Stimulated activated naive CD8-positive, alpha-beta T cell treated with anti-CD3 and anti-CD28 coated beads, Interleukin-15, Interleukin-2, amounts not matched to agents 100 U/mL and 50 U/mL, for 24 hours (primary cell): ENCODE measurements at places on chromosomes 5 and 9.
A peak's percentile ranks its signal among the peaks of the same experiment; 100 is the strongest.

GRCh38 chr9:120360510-120360909, 219.5 kb downstream of the CDK5RAP2 start:
- DNase-seq: no peak

- DNase-seq: no peak
Observed at GRCh38 chr9:34502471-34502870, 20.3 kb downstream of the ENHO start.

- no peak for DNase-seq
Observed at GRCh38 chr5:115189866-115190265, 20.2 kb upstream of the TRIM36 start.

GRCh38 chr9:117268847-117269446, 145.9 kb downstream of the ASTN2 start:
- DNase-seq: no peak

GRCh38 chr5:80309871-80310665, 9.7 kb upstream of the SPZ1 start:
- no peak for DNase-seq

- no peak for DNase-seq
Observed at GRCh38 chr9:137494104-137494544, 35.0 kb upstream of the NSMF start.

GRCh38 chr9:111020594-111020993, 17.7 kb downstream of the LPAR1 start:
- DNase-seq: no peak

DNA sequence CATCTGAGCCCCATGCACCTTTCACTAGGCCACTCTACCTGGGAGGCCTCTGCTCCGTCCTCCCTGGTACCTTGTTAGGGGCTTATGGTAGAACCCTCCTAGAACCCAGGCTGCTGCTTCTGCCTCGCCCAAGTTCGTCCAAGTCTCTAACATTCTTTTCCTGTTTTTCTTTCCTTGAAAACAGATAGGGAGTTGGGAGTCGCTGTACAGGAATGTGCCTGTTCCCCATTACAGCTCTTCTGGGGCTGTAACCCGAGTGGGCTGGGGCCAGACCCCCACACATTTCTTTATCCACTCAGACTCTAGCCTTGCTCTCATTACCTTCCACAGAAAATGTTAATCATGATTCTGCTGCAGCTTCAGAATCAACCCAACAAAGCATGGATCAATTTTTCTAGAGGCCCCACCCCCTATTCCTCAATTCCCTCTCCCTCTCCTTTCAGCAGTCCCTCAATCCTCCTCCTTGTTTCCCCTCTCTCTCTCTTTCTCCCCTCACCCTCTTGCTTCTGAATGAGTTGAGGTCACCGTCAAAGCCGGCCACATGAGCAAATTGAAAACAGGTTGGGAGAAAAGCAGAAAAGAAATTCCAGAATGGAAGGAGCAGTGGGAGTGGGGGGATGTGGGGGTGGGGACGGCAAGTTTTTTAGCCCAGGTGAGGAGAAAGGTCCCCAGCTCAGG, 193.8 kb upstream of the TRIM32 start:
- no peak for DNase-seq

- DNase-seq: no peak
Observed at GRCh38 chr5:33854733-33855151, 37.0 kb downstream of the ADAMTS12 start.

DNA sequence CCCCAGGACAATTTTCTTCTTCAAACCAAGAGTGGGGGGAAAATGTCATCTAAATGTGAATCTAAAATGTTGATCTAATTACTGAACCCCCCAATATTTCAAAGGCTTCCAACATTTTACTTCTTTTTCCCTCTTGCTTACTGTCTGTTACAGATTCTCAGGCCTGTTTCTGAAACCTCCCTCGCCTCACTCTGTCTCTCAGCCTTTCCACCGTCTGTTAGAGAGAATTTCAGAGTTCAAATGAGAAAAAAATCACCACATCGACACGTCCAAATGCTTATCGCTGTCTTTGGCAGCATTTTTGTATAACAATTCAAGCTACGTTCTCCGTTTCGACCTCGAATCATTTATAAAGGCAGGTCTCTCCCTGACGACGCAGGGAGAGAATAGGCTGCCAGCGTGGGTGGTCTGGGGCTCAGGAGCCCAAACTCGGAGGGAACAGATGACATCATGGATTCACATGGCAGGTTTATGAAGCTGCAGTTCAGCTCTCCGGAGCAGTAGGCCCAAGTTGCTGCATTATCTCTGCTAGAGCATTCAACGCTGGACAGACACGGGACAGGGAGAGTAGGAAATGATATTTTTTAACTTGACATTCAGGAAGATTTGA, 139.8 kb downstream of the GAS1 start:
- DNase-seq: no peak

DNA sequence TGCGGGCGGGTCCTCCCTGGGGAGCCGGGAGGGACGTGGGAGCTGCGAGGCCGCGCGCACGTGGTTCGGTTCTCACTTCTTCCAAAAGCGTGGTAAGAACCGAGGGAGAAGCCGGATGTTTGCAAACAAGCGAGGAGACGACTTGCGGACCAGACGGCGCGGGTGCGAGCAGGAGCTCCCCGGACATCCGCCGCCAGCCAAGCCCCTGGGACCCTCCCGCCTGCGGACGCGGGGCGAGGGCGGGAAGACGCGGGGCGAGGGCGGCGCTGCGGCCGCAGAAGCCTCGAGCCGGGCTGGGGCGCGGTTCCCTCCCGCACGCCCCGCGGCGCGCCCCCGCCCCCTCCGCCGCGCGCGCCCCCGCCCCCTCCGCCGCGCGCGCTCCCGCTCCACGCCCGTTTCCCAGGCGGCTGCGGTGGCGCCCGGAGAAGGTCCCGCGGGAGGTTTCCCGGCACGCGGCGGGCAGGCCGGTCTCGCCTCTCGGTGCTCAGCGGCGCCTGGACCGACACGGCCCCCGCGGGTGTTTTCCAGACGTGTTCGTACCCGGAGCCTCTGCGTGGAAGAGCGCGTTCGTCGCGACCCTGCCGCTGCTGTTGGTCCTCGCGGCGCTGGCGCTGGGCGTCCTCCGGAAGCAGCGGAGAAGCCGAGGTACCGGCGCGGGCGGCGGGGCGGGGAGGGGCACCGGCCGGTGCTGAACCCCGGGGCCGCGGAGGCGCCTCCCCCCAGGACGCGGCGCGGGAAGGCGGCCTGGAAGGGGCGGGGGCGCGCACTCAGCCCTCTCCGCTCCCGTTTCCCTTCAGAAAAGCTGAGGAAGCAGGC, 12.8 kb downstream of the BTNL9 start:
- DNase-seq: no peak

DNA sequence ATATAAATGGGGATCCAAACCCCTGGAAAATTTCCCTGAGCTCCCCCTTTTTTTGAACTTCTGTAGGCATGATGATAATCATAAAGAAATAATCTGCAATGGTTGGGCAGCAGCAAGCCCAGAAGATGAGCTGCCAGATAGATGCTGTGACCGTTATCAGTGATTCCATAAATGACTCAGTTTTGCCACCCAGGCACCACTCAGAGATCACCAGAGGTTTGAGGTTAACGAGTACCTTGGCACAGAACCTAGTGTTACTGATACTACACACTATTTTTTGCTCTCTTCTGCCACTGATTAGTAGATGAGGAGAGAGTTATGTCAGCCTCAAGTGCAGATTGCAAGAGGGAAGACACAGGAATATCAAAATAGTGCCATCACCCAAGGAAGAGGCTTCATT, 199.3 kb upstream of the PTGER4 start:
- DNase-seq: peak; percentile 48

GRCh38 chr5:118651002-118651401, 337.3 kb downstream of the DTWD2 start:
- no peak for DNase-seq

DNA sequence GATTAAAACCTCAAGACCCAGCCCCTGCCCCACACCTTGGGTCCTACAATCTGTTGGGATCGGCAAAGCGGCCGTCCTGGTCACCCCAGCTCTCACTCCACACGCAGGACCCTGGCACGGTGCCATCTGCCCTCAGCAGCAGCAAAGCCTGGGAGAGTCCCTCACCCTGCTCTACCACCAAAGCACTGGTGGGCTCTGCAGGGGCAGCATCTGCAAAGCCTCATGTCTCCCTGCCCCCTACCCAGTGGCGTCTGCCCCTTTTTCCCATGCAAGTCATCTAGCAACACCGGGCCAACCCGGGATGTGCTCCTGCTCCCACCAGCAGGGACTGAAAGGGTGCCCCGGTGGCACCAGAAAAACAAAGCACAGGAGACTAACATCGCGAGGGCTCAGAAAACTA, 19.6 kb upstream of the CNOT6 start:
- DNase-seq: no peak

GRCh38 chr5:116785106-116785505, 210.5 kb upstream of the SEMA6A start:
- no peak for DNase-seq

DNA sequence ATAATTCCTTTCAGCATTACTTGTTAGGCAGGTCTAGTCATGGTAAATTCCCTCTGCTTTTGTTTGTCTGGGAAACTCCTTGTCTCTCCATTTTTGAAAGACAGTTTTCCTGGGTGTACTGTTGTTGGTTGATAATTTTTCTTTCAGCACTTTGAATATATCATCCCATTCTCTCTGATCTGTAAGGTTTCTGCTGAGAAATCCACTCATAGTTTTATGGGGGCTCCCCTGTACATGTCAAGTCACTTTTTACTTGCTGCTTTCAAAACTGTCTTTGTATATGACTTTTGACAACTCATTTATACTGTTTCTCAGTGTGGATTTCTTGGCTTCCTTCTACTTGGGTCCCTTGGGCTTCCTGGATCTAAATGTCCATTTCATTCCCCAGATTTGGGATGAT, 16.5 kb downstream of the MEIKIN start:
- no peak for DNase-seq

DNA sequence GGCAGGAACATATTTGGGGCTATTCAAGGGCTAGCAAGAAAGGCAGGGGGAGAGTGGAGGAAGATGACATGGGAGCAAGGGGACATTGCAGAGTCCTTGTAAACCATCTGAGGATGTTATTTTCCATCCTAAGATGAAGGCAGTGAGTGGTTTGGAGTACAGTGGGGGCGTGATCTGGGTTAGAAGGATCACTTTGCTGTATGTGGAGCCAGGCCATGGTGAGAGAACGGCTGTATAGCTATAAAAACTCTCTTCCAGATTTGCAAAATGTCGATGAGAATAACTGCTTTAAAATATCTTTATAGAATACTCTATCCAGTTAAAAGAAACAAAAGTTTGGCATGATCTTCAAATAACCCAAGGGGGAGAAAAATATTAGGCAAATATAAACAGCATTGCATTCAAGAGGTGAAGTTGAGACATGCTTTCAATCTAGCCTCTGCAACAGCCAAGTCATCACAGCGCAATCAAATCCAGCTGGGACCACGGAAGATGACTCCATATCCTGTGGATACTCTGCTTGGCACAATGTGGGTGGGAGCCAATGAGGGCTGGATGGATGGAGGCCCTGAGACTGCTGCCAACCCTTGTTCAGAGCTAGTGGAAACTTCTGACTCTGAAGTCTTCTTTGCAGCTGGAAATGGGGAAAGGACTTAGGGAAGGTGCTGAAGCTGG, 111.5 kb upstream of the BASP1 start:
- no peak for DNase-seq

GRCh38 chr5:125042261-125042890, 295.9 kb upstream of the ZNF608 start:
- no peak for DNase-seq

DNA sequence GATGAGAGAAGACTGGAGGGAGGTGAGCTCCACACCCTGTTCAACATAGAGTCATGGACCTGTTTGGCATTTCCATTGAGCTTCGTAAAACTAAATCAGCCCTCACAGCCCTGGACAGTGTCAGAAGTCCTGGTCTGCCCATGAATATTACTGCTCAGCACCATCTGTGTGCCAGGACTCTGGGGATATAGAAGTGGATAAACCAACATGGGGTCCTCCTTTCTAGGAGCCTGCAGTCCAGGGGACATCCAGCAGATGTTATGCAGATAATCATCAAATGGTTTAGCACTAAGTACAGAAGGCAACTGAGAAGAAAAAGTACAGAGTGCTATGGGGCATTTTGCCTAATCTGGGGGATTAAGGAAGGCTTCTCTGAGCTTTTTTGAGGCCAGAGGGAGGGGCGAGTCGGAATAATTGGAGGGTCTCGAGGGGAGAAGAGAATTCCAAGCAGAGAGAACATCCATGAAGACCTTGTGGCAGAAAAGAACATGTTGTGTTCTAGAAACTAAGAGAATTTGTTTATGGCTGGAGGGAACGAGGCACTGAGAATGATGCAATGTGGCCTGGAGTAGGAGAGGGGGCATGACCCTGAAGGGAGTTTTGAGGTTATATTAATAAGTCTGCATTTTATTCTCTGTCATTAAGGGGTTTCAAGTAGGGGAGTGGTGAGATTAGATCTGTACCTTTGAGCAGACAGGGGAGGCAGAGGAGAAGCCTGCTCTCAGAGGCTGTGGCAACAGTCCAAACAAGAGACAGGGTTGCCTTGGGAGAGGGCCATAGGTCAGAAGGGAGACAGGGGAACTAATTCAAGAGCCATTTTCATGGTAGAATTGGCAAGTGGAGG, 63.5 kb upstream of the SLC2A8 start:
- no peak for DNase-seq

- DNase-seq: no peak
Observed at GRCh38 chr5:139263536-139263935, 30.0 kb upstream of the MATR3 start.

DNA sequence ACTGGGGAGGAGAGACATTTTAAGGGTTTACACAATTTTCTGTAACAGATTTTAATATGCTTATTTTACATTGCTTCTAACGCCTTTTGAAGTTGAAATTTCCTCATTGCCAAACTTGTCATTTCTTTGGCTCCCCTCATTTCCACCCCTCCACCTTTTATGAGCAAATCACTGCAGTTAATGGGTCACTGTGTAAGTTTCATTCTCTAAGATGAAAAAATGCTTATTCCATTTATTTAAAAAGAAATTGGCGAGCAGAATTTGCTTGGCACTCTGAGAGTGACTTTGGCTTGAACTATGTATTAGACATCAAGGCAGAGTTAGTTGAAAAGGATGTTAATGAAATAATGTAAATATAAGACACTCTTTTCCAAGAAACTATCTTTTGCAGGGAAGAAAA, 66.6 kb downstream of the ITGA1 start:
- DNase-seq: no peak

DNA sequence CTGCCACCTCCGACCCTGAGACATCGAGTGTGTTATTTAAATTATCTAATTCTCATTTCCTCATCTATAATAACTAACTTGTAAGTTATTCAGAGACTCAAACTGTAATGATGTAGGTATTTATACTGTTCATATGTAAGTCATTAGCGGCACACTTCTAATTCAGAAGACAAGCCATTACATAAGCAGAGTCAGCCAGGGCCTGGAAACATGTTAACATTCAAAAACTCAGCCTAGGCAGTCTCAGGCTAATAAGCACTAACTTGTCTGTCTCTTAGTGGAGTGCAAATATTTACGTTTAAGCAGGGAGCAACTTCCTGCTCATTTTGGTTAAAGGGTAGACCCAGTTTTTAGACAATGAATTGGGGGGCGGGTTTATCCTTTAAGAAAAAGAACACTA, 598.4 kb downstream of the ACTL7B start:
- DNase-seq: no peak

DNA sequence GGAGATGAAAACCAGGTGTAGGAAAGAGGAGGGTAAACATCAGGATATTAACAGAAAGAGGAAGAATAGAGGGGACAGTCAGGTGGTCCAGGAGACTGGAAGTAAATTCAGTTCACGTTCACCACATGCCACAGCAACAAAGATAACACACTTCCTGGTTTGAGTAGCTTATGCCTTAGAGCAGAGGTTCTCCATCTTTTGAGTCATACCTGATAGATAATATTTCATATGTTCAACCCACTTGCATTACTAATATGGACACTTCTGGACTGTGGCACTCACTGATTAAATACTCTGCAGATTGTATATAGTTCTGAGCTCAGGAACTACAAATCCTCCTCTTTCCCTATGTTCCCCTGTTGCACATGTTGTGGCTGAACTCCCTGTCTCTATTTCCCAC, 179.9 kb upstream of the NR3C1 start:
- DNase-seq: no peak
